Endothelial cell (in vitro differentiated cells): ENCODE measurements at places on chromosomes 1 and 21. TPM values are rescaled to one million over a fixed set of nuclear protein-coding genes. Genes with fewer than 3 reads are reported as not detected.

GSTM5 gene
- 27.9 TPM for total RNA-seq

- no peak for DNase-seq
- H3K36me3 ChIP-seq, result no peaks in the 10 kb centered on the region
- H3K27ac ChIP-seq, result no peak overlapping the region
- H3K4me1 ChIP-seq, result peaks cover 41% of the 10 kb centered on the region
- H3K4me3 ChIP-seq, result no peak overlapping the region
These were observed 55.3 kb downstream of the ETS2 start for GRCh38 chr21:38861056-38861455.

DNA sequence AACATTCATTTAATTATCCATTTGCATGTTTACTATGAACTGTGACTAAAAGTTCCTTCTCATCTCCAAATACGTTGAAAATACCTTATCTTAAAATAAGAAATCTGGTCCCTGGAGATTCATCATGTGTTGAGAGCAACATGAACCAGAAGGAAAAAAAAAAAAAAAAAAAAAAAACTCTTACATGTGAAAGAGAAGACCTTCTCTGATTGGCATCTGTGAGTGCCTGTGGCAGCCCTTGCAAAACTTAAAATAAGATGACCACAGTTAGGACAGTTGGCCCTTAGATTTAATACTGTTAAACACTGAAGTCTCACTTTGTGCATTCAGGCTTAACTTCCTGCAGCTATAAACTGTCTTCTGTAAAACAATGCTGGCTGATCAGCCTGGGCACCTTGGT, 1395.2 kb upstream of the ADGRL4 start:
- H3K27me3 ChIP-seq, result no peaks in the 10 kb centered on the region
- no peaks in the 10 kb centered on the region for H3K4me1 ChIP-seq
- no peak overlapping the region for H3K27ac ChIP-seq
- no peak overlapping the region for H3K4me3 ChIP-seq

DNA sequence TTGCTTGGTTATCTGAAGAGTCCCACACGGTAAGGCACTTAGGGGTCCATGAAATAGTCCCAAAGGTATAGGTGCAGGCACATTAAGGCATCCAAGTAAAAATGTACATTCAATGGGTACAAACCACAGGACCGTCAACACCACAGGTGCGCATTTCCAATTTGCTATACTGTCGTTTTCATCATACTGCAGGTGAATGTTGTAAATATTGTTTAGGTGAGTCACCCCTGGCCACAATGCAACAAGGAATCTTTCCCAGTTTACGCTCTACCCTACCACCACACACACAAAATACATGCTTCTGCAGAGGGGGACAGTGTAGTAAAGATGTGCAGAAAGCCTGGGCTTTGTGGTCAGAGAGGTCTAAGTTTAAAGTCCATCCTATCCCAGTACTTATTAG, 13.7 kb downstream of the CADM3 start:
- H3K27ac ChIP-seq, result no peak overlapping the region
- DNase-seq, result no peak
- peaks cover 27% of the 10 kb centered on the region for H3K4me1 ChIP-seq
- peaks cover 6% of the 10 kb centered on the region for H3K27me3 ChIP-seq

DNA sequence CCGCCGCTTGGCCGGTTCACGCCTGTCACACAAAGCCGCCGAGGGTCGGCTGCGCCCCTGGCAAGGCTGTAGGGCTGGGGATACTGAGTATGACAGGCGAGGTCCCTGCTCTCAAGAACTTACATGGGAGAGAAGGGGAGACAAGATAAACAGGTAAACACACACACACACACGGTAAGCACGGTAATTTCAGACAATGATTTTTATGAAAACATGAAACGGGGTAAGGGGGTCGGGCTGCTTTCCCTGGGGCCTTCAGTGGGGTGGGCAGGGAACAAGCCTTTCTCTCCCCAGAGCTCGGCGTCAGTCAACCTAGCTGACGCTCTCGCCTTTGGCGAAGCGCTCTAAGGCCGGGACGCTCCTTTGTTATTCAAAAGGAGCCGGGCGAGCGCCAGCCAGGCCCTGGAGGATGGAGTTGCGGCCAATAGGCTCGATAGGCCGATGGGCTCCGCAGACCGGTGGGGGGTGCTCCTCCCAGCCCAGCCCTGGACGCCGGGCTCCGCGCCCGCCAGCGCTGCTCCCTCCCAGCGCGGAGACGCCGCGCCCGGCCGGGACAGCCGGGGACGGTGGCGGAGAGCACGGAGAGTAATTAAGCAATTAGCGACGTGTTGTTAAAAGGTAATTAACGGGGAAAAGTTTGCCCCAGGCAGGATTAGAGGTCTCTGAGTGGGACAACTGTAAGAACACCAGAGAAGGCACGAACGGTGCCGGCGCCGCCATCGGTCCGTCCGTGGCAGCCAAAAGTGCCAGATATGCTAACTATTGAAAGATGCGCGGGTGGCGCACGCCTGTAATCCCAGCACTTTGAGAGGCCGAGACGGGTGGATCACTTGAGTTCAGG, 950 bp upstream of the INKA2 start:
- H3K27me3 ChIP-seq, result peaks cover 15% of the 10 kb centered on the region
- H3K4me1 ChIP-seq, result peaks cover 19% of the 10 kb centered on the region
- H3K27ac ChIP-seq, result no peak overlapping the region
- DNase-seq, result peak; percentile 66
- peak overlapping the region; percentile 89 for H3K4me3 ChIP-seq

DNA sequence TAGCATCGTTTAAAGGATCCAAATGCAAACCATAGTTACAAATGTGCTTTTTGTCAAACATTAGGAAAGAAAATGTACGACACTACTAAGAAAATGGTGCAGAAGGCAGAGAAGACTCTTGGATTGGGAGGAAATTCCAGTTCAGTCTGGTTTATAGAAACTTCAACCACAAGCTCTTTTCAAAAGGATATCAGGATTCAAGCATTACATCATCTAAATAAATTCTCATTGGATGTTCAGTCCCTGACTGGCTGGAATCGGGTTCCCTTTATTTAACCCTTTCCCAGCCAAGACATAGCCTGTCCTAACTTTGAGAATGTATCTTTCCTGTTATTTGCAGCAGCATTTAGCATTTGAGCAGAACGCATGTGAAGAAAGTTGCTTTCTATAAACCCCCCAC, 184.6 kb downstream of the LMO4 start:
- H3K4me1 ChIP-seq, result no peaks in the 10 kb centered on the region
- H3K4me3 ChIP-seq, result no peak overlapping the region
- no peaks in the 10 kb centered on the region for H3K36me3 ChIP-seq

DNA sequence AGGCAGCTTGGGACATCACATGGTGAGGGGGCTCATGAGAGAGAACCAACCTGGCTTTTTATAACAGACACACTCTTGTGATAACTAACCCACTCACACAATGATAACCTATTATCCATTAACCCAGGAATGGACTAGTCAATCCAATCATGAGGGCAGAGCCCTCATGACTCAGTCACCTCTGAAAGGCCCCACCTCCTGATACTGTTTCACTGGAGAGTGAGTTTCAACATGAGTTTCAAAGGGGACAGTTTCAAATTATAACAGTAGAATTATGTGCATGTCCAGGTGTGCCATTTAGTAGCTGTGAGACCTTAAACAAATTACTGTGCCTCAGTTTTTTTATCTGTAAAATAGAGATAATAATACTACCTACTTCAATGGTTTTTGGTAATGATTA, 47.6 kb upstream of the PPP2R5A start:
- no peaks in the 10 kb centered on the region for H3K36me3 ChIP-seq
- H3K4me3 ChIP-seq, result no peak overlapping the region
- H3K27me3 ChIP-seq, result peaks cover 5% of the 10 kb centered on the region
- no peak for DNase-seq
- peaks cover 8% of the 10 kb centered on the region for H3K4me1 ChIP-seq

DNA sequence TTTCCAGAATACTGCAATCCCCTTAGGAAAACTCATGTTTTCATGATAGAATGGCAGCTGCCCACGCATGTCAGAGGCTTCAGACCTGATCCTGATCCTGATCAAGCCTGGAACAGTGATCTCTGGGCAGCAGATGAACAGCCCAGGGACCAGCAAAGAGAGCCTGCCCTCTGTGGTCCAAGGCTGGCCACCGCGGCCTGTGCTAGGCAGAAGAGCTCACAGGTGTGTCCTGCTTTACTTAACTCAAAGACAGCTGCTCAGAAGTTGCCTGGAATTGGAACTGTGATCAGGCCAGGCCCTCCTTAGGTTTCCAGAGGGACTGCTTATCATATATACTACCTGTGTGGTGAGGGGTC, 21.2 kb upstream of the BCAR3 start:
- no peaks in the 10 kb centered on the region for H3K36me3 ChIP-seq
- H3K27me3 ChIP-seq, result peaks cover 8% of the 10 kb centered on the region
- no peak for DNase-seq
- no peak overlapping the region for H3K27ac ChIP-seq
